Natural killer cell treated with Interleukin-12 subunit alpha and Interleukin-12 subunit beta and Interleukin-15 and Interleukin-18, amount 100 ng/mL, for 72 hours (primary cell): ENCODE measurements at places on chromosomes 5 and 9. TPM values are rescaled to one million over a fixed set of nuclear protein-coding genes. Genes with fewer than 3 reads are reported as not detected.

GRCh38 chr5:162209005-162209605 is 141.5 kb downstream of the GABRG2 start:
- no peaks in the 10 kb centered on the region for H3K36me3 ChIP-seq
- H3K27me3 ChIP-seq: no peaks in the 10 kb centered on the region
- H3K27ac ChIP-seq: no peak overlapping the region

DNA sequence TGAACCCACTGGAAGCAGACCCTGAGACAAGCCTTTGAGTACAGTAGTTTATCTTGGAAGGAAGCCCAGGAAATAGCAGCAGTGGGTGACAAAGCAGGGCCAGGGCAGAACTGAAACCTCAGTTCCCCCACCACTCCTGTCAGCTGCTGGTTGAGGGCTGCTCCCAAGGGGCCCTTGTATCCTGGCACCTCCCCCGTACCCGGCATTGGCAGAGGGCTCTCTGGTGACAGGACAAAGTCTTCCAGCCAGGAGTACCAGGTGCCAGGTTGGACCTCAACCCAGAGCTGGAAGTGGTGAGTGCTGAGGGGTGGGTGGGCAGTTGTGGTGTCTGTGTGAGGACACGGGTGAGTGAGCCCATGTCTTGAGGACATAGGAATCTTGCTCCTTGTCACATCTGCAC is 123.3 kb downstream of the PHF2 start:
- H3K4me1 ChIP-seq: no peaks in the 10 kb centered on the region
- DNase-seq: no peak
- H3K36me3 ChIP-seq: no peaks in the 10 kb centered on the region
- no peaks in the 10 kb centered on the region for H3K27me3 ChIP-seq

Gene TMEM215
- not detected for total RNA-seq

Gene LYSMD3
- 16.2 TPM for total RNA-seq

Gene NEUROG1
- total RNA-seq: not detected

Gene OR1Q1
- not detected for total RNA-seq
